T-helper 9 cell (primary cell): ENCODE measurements at places on chromosomes 1 and 21.

DNA sequence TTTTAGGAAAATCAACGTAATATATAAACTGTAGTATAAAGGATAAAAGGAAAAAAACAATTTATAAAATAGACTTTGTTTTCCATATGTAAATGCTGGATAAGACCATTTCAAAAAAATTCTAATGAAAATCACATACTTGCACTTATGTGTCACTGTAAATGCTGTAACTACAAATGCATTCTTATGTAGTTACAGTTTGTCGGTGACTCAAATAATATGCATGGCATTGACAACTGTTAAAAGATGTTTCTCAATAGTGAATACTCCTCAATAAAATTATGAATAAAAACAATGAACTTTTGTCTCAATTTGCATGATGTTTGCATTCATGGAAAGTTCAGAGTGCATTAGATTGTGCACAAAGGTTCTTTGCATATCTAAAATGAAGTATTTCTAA lies 614.0 kb upstream of the CHRM3 start:
- DNase-seq = no peak

GRCh38 chr1:101025283-101025656 lies 314 bp downstream of the DPH5 start:
- DNase-seq = no peak

DNA sequence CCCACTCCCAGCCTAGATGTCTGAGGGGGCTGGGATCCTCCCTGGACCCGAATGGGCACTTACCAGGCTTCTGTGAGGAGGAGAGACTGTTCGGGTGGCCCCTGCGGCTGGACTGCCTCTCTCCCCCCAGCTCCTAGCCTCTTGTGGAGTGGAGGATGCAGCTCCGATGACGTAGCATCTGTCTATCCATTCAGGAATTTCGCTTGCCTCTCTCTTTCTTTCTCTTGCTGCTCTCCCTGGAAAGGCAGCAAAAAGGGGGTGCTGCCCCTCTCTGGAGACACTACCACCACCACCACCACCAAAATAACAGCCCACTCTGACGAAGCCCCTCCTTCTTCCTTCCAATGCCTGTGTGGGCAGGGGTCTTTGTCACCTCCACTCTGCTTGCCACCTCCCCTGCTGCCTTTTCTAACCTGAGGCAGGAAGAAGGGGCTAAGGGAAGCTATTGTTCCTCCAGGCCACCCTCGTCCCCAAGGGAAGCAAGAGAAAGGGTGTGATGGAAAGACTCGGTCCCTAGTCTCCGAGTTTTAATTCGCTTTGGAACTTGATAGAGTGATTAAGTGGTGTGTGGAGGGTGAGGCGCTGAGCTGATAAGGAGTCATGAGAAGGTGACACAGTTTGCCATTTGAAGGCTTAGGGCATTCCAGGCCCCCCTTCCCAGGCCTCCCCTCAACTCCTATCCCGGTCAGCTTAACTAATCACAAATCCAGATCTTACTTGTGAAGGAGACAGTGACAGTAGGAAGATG lies 60.5 kb downstream of the RHBG start:
- no peak for DNase-seq

DNA sequence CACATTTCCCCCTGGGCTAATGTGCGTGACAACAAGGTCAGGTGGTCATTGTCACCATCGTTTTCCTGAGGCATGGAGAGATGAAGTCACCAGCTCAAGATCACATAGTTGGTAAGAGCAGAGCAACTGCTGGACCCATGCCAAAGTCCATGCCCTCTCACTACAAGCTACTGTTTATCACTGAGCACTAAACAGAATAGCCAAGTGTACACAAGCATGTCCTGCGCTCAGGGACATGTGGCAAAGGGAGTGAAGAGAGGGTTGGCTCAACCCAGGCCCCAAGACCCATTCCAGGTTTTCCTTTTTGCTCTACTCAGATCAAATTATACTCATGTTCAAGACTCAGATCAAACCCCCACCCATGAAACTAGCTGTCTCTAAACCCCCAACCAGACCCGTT lies 20.8 kb downstream of the LRRC52 start:
- DNase-seq = no peak
